ENCODE measurements at places on chromosomes 13 and 19.

GRCh38 chr19:9863759-9864158 lies 28.6 kb downstream of the PIN1 start:
- DNase-seq: no peak

- no peak for DNase-seq
These were observed 6.2 kb downstream of the MIER2 start for GRCh38 chr19:338421-338820.

GRCh38 chr13:70366720-70367119 lies 258.5 kb upstream of the KLHL1 start:
- DNase-seq: no peak

DNA sequence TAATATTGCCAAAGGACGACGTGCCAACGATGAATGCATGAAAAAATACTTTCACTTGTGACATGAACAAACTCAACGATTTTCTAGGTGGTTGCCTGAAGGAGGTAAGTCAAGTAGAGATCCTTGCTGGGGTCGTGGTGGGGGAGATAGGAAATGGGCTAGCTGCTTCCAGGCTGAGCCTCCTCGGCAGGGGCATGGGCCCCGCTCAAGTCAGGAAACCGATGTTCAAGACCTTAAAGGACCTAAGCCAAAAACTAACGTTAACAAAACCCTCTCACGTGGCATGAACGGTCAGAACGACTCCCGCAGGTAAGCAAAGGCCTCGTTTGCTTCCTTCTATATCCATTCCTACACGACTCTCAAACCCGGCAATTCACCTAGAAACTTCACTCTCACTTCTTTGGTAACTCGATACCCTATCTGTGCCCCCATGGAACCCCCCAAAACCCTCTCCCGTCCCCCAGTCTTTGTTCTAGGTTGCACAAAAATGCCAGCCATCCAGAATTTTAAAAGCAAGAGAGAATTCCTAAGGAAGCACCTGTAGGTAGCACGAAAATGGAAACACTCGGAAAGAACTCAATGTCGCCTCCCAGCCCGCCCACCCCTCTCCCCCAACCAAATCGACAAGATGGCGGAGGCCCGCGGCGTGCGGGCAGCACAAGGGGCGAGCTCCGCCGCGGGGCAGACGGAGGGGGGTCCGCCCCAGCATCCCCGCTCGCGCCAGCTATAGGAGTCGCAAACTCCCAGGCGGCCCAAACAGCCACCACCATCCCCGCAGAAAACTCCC lies 13.6 kb downstream of the ACP4 start:
- no peak for DNase-seq

DNA sequence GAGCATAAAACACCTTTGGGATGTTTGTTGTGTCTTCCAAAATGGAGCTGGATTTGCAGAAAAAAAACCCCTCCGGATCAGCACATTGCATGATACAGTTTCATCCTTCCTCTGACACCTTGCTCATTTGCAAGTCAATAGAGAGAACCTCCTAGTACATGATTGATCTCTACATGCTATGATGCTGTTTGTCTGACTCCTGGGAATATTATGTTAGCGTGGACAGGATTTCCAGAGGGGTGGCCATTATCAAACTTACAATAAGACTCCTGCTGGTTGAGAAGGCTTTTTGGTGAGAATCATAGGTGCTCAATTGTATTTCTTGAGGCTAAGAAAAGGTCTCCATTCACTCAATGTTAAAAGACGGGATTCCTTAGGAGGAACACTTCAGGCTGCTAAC lies 75.9 kb upstream of the SCEL start:
- no peak for DNase-seq

DNA sequence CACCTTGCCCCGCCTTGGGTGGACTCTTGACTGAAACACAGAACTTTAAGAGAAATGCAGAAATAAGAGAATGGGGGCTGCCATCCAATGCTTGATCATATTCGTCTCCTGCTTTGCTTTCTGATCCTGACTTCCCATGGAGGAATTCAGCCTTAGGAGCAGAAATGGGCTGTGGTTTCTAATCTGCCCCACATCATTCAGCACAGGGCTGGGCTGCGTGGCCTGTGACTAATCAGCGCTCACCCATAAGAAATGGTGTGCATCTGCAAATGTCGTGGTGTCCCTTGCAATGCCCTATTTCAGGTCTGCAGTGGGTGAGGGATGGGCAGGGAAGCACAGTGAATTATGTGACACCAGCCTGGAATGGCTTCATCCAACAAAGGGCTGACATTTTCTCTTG lies 60.7 kb upstream of the URI1 start:
- DNase-seq: no peak

DNA sequence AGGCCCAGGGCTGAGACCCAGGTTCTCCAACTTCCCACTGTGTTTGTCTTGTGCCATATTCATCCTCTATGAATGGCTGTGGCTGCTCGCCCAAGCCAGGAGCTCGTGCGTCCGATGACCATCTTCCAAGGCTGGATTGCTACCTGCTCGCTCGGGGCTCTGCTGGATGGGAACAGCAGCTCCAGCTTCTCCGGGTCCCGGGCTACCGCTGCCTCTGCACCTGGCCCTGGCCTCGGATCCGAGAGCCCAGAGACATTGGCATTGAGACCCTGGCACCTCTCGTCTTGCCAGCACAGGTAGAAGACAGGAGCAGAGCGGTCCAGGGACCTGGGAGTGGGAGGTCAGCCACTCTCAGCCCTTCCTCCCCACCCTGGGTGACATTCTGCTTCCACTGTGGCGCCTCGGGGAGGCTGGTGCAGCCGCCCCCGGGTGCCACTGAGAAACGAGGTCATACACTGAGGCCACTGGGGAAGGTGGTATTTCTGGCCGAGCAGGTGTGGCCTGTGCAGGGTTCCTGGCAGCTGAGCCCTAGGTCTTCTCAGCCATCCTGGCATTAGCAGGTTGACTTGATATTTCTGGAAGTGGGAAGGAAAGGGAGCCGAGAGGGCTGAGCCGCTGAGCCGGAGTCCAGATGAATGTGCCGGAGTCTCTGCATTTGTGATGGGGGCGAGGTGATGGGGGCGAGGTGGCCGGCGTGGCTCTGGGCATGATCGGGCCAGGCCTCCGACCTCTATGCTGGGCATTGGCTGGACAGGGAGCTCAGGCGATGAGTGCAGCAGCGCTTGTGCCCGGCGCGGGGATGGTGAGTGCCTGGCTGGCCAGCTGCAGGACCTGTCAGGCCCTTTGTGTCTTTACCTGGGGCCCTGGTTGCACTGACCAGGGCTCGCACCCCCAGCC lies 18.6 kb downstream of the NDUFB7 start:
- no peak for DNase-seq

DNA sequence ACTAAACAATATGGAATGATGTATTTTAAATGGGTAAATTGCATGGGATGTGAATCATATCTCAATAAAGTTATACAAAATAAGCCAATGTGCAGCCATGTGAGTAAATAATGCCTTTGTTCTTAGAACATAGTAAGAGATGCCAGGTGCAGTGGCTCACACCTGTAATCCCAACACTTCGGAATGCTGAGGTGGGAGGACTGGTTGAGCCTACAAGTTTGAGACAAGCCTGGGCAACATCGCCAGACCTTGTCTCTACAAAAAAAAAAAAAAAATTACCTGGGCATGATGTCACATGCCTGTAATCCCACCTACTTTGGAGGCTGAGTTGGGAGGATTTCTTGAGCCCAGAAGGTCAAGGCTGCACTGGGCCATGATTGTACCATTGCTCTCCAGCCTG lies 230.7 kb downstream of the RFC3 start:
- no peak for DNase-seq

GRCh38 chr19:49182848-49183375 lies 25.3 kb downstream of the TRPM4 start:
- DNase-seq: no peak

- DNase-seq: peak; percentile 84
These were observed 3.1 kb downstream of the FGF9 start for GRCh38 chr13:21673789-21674489.

DNA sequence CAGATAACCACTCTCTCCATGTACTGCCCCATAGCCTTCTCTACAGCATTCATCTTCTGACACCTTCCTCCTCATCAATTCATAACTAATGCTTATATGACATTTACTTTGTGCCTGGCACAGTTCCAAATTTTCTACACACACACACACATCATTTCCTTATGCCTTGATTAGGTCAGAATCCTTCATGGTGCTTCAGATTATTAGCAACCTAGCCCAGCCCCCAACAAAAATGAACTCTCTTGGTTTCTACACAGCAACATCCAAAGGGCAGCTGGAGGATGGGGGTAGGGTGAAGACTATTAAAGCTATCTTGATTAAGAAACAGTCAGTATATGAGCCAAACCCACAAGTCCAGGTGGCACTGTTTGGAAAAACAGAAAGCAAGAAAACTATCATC lies 3.7 kb downstream of the RUBCNL start:
- no peak for DNase-seq

DNA sequence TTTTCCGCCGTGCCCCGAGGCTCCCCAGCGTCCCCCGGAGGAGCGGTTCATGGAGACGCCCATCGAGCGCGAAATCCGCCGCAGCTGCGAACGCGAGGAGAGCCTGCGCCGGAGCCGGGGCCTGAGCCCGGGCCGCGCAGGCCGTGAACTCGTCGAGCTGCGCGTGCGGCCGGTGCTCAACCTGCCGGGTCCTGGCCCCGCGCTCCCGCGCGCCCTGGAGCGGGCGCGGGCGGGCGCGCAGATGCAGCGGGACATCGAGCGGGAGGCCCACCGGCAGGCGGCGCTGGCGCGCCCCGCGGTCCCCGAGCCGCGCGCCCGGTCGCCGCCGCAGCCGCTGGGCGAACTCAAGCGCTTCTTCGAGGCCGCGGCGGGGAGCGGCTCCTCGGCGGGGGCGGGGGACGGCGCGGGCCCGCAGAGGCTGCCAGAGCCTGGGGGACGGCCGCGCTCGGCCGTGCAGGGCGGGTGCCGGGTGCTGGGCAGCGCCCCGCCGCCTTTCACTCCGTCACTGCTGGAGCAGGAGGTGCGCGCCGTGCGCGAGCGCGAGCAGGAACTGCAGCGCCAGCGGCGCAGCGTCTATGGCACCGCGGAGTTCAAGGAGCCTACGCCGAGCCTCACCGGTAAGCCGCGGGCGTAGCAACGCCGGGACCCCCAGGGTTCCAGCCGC lies 807 bp downstream of the MISP3 start:
- peak; percentile 92 for DNase-seq

- DNase-seq: peak; percentile 98
These were observed 3.9 kb upstream of the TTC9B start for GRCh38 chr19:40221858-40222619.

DNA sequence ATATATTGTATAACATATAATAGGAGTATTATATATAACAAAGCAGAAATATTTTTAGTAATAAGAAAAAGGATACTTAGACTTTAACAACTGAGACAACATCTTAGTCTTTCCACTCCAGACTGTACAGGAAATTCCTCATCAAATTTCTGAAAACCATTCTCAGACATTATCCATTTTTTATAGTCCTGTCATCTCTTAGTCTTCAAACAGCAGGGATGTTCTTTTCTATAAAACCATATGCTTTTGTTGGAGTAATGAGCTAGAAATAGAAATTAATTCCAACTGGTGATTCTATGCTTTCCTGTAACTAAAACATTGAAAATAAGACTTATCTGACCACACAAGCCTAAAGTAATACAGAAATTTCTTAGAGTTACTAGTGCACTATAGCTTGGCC lies 82.2 kb upstream of the CSNK1A1L start:
- no peak for DNase-seq

DNA sequence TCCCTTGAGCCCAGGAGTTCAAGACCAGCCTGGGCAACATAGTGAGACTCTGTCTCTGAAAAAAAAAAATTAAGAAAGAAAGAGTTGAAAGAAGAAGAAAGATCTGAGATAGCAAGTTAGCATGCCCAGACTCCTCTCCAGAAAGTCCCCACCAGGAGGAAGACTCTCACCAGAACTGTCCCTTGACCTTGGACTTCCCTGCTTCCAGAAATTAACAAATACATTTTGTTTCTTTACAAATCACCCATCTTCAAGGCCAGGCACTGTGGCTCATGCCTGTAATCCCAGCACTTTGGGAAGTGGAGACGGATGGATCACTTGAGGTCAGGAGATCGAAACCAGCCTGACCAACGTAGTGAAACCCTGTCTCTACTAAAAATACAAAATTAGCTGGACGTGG lies 44.3 kb upstream of the KLF2 start:
- no peak for DNase-seq

GRCh38 chr19:34493038-34493648 lies 11.6 kb downstream of the WTIP start:
- no peak for DNase-seq

GRCh38 chr19:17294051-17294891 lies 9.0 kb downstream of the ABHD8 start:
- DNase-seq: peak; percentile 53

DNA sequence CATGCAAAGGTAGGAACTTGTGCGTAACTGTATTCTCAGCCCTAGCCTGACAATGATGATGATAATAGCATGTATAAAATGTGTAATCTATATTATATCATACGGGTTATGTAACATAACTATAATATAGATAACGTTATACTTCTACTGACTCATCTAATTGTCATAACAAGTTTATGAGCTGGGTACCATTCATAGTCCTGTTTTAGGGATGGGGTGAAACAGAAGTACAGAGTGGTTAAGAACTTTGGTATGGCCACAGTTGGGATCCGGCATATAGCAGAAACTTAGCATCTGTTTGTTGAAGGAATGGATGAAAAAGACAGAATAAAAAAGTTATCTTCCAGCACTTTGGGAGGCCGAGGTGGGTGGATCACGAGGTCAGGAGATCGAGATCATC lies 5.2 kb downstream of the CTU1 start:
- no peak for DNase-seq

DNA sequence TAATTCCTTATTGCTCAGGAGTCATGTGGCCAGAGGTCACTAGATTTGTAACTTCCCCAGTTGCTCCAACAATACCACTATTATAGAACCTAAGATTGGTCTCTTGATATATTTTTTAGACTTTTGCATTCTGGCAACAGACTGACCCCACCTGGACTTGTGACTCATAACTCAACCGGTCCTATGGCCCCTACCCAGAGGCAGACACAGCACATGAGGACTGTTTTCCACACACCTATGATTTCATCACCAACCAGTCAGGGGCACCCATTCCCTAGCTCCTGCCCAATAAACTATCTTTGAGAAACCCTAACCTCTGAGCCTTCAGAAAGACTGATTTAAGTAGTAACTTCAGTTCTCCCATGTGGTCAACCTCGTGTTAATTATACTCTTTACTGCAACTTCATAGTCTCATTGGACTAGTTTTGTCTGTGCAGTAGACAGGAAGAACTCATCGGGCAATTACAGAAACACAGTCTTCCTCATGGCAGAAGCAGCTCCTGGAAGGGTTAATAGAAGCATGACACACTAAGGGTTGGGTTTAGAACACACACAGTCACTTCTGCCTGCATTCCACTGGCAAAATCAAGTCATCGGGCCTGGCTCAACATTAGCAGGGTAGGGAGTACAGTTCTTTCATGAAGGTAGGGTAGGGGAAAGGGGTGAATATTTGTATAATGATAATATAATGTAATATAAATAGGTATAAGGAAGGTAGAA lies 251.8 kb downstream of the UQCRFS1 start:
- no peak for DNase-seq

- no peak for DNase-seq
These were observed 1011.0 kb upstream of the MIR17HG start for GRCh38 chr13:90336507-90336906.

GRCh38 chr13:111385183-111385857 lies 64.9 kb downstream of the TEX29 start:
- DNase-seq: no peak
